ENCODE measurements at places on chromosomes 6 and 20.

- DNase-seq, result no peak
Measured at GRCh38 chr6:37019065-37019450, 13.6 kb downstream of the FGD2 start.

DNA sequence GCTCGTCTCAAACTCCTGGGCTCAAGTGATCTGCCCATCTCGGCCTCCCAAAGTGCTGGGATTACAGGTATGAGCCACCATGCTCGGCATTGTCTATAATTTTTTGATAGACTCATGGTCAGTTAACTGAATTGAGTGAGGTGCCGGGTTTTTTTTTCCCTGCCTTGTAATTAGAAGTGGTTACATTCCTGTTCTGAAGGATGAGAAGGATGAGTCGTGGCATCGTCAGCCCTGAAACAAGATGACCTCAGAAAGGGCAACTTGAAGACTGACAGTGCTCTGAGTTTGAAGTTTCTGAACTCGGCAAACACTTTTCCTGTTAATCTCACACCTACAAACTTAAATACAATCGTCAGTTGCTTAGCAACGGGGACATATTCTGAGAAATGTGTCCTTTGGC, 158.7 kb upstream of the PDE10A start:
- DNase-seq, result no peak

- peak; percentile 88 for DNase-seq
Measured at GRCh38 chr6:31652925-31653724, 664 bp upstream of the BAG6 start.

DNA sequence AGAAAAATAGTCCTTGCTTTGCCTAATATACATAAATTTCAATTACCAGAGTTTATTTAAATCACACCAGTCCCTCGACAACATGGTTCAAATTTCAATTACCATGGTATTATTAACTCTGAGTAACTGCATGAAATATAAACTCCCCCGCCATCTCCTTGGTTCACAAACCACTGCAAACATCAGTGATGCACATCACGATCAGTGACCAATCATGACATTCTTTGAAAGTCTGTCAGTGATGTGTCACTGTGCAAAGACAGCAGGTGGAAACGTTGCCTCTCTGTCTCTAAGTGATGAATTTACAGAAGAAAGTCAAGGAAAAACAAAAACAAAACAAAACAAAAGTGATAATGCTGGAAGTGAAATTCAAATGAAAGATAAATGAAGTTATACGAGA, 86.7 kb downstream of the TASP1 start:
- DNase-seq, result no peak

- peak; percentile 56 for DNase-seq
Measured at GRCh38 chr20:63268671-63269439, 3.8 kb upstream of the ARFGAP1 start.

Data from iPS-NIHi11 (cell line).